Left lobe of liver (tissue), 2 donors: ENCODE measurements at places on chromosomes 4 and X. TPM values are rescaled to one million over a fixed set of nuclear protein-coding genes. Genes with fewer than 3 reads are reported as not detected.

The TNMD gene
- total RNA-seq = not detected

The MAGEB2 gene
- 0.15 TPM for total RNA-seq

The RGS12 gene
- total RNA-seq = 29.3 TPM

The MAGEE2 gene
- not detected for total RNA-seq

The PARM1 gene
- 0.40 TPM for total RNA-seq

The F9 gene
- 380 TPM for total RNA-seq

The MAGIX gene
- 27.7 TPM for total RNA-seq

The NKX6-1 gene
- total RNA-seq = not detected

The CABS1 gene
- not detected for total RNA-seq

The FAM149A gene
- total RNA-seq = 33.4 TPM

The MAGEA11 gene
- not detected for total RNA-seq

The TCP11X2 gene
- not detected for total RNA-seq

The GPR143 gene
- total RNA-seq = 0.78 TPM

The PTPN13 gene
- total RNA-seq = 1.4 TPM

The ADAM29 gene
- not detected for total RNA-seq

The NEUROG2 gene
- total RNA-seq = not detected

The FRMPD4 gene
- not detected for total RNA-seq

The ESX1 gene
- total RNA-seq = not detected

The FAM9C gene
- not detected for total RNA-seq

The LDOC1 gene
- 2.0 TPM for total RNA-seq

The KLHL4 gene
- total RNA-seq = 0.28 TPM

The NSDHL gene
- 22.0 TPM for total RNA-seq

The TBC1D9 gene
- total RNA-seq = 7.5 TPM

The ERAS gene
- total RNA-seq = not detected

The UGT2B11 gene
- total RNA-seq = 0.25 TPM

The MAOB gene
- total RNA-seq = 131 TPM

The LRBA gene
- total RNA-seq = 26.7 TPM

The CFI gene
- total RNA-seq = 426 TPM

The MAP7D2 gene
- 0.08 TPM for total RNA-seq

The PF4V1 gene
- not detected for total RNA-seq

The USP51 gene
- total RNA-seq = 0.38 TPM

The WAS gene
- 3.2 TPM for total RNA-seq

The CPE gene
- 15.9 TPM for total RNA-seq

The PRPS1 gene
- total RNA-seq = 29.6 TPM

The TMPRSS11B gene
- total RNA-seq = not detected

The MGST2 gene
- total RNA-seq = 108 TPM

The MORF4L2 gene
- 133 TPM for total RNA-seq

The RAB33A gene
- total RNA-seq = 0.15 TPM

The WNK3 gene
- total RNA-seq = 13.7 TPM

The TRPC5OS gene
- total RNA-seq = not detected

The VSIG1 gene
- not detected for total RNA-seq

The SLC10A4 gene
- total RNA-seq = 0.15 TPM

The SPANXA2 gene
- total RNA-seq = not detected

The TMEM255A gene
- 0.05 TPM for total RNA-seq

The SLC9B1 gene
- total RNA-seq = 0.18 TPM

The TBCK gene
- total RNA-seq = 17.6 TPM
